Parietal lobe (tissue), 2 donors: ENCODE measurements at places on chromosomes 1 and 21. TPM values are rescaled to one million over a fixed set of nuclear protein-coding genes. Genes with fewer than 3 reads are reported as not detected.

Gene G0S2
- 2.2 TPM for total RNA-seq

Gene NEK2
- total RNA-seq: 3.8 TPM

Gene OR6K3
- total RNA-seq: not detected

Gene PADI2
- 1.6 TPM for total RNA-seq

Gene ADAMTS5
- total RNA-seq: 5.3 TPM

Gene PKLR
- not detected for total RNA-seq

Gene HAPLN2
- 1.3 TPM for total RNA-seq

Gene RNU1-1
- total RNA-seq: under 0.01 TPM

Gene CHRM3
- total RNA-seq: 71.1 TPM

Gene VAMP4
- 18.2 TPM for total RNA-seq

Gene TTC34
- total RNA-seq: 0.63 TPM

Gene VCAM1
- 14.4 TPM for total RNA-seq

Gene S100A7
- total RNA-seq: not detected

Gene TMPRSS15
- not detected for total RNA-seq

Gene F3
- total RNA-seq: 26.9 TPM

Gene CADM3
- total RNA-seq: 148 TPM

Gene FBLIM1
- 13.8 TPM for total RNA-seq

Gene LCE1B
- total RNA-seq: not detected

Gene HHAT
- total RNA-seq: 3.4 TPM

Gene KCNC4
- 5.9 TPM for total RNA-seq

Gene ZNF683
- not detected for total RNA-seq

Gene AMY1A
- not detected for total RNA-seq
